ENCODE measurements at places on chromosomes 6 and 20. TPM values are rescaled to one million over a fixed set of nuclear protein-coding genes. Genes with fewer than 3 reads are reported as not detected.

The BTN1A1 gene
- total RNA-seq = under 0.01 TPM

The PDYN gene
- not detected for total RNA-seq

The STMND1 gene
- not detected for total RNA-seq

The F13A1 gene
- not detected for total RNA-seq

The DOK5 gene
- total RNA-seq = 35.9 TPM

The EMILIN3 gene
- not detected for total RNA-seq

The MCHR2 gene
- not detected for total RNA-seq

The BPIFB4 gene
- not detected for total RNA-seq

The BPIFA1 gene
- total RNA-seq = not detected

The KCNK17 gene
- not detected for total RNA-seq

The ULBP2 gene
- total RNA-seq = 12.5 TPM

The PHACTR3 gene
- total RNA-seq = not detected

The ERVFRD-1 gene
- total RNA-seq = not detected

The OLIG3 gene
- not detected for total RNA-seq

The GJA10 gene
- not detected for total RNA-seq

The POFUT1 gene
- 53.3 TPM for total RNA-seq

The TPD52L1 gene
- total RNA-seq = 7.5 TPM

The RNF114 gene
- 150 TPM for total RNA-seq

The VSX1 gene
- total RNA-seq = not detected

The SRMS gene
- total RNA-seq = not detected

The C6orf141 gene
- total RNA-seq = not detected

The SYCP2L gene
- not detected for total RNA-seq

The EYA4 gene
- 2.0 TPM for total RNA-seq

The SYNCRIP gene
- 91.6 TPM for total RNA-seq

The KCNQ2 gene
- total RNA-seq = 0.19 TPM

The FAM50B gene
- total RNA-seq = 10.4 TPM

The CCM2L gene
- total RNA-seq = not detected

The TMEM74B gene
- not detected for total RNA-seq

The ISM1 gene
- not detected for total RNA-seq

The PRRT1 gene
- not detected for total RNA-seq
